ENCODE measurements at places on chromosomes 16 and 17.

DNA sequence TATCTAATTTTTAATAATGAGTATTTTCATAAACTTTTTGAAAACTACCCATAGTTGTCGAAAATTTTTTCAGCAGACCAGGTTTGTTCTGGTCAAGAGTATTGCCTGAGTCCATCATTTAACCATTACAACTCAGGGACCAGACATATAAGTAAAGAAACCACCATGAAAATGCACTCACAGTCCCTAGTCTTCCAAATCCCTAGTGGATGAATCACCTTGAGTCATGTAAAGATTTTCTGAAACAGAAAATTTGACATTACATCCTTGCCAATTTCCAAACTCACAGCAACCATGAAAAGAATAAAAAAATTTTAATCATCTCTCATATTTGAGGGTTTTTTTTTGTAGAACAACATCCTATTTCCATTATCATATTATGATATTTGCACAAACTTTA, 1337.5 kb upstream of the CDH8 start:
- no peak for DNase-seq

- peak; percentile 85 for DNase-seq
These were observed 15.3 kb upstream of the TNS4 start for GRCh38 chr17:40516581-40517285.

DNA sequence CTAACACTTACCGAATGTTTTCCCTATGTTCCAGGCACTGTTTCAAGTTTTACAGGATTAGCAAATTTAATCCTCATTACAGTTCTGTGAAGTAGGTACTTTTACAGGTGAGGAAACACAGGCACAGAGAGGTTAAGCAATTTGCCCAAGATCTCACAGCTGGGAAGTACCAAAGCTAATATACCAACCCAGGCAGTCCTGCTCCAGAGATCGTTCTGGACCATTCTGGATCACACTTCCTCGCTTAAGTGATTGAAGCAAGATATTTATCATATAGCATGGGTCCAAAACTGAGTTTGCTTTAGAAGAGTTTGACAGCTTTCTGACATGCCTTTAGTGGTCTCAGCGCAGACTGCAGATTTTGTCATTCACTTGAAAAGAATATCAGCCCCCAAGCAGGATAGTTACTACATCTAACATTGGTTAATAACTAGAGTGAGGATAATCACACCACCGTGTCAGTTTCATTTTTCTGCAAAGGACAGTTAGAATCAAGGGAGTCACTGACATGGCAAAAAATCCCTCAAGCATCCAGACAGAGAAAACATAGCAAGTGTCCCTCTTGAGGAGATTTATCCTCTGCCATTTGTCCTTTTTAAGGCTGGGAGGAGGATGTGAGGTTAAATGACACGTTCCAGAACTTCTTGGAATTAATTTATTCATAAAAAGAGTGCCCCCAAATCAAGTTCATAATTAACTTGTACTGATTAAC, 5.1 kb downstream of the HS3ST3B1 start:
- no peak for DNase-seq

- DNase-seq, result no peak
These were observed 97.6 kb upstream of the HLF start for GRCh38 chr17:55167024-55167725.

DNA sequence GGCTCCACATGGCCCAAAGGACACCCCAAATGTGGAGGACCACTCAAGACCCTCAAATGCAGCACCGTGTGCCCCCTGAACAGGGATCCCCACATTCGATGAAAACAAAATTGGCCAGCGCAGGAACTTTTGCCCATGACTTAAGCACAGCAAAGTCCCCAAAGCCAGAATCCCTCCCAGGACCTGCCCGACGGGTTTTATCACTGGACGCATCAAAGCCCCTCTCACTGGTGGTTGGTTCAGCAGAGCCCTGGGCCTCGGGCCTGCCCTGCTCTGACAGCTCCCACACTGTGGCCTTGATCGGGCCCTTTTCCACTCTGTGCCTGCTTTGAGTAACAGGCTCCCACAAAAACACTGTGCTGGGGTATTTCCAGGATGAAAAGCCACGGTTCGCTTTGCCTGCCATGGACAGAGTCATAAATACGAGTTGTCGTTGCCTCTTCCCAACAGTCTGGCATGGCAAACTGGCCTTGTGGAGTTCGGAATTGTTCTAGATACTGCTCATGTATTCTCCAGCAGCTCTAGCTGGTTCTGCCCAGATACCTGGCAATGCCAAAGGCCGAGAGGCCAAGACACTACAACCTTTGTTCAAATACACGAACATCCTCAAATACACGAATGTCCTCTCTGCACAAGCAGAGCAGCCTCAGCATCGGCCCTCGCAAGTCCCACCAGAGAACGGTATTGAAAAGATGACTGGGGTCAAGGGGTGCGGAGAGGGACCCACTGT, 46.4 kb downstream of the TBC1D16 start:
- no peak for DNase-seq

- no peak for DNase-seq
These were observed 3.6 kb downstream of the CYB5D2 start for GRCh38 chr17:4146641-4147040.

GRCh38 chr17:34706029-34706428, 126.6 kb downstream of the TMEM132E start:
- DNase-seq, result no peak

GRCh38 chr17:69539274-69539673, 124.8 kb downstream of the MAP2K6 start:
- DNase-seq, result no peak

DNA sequence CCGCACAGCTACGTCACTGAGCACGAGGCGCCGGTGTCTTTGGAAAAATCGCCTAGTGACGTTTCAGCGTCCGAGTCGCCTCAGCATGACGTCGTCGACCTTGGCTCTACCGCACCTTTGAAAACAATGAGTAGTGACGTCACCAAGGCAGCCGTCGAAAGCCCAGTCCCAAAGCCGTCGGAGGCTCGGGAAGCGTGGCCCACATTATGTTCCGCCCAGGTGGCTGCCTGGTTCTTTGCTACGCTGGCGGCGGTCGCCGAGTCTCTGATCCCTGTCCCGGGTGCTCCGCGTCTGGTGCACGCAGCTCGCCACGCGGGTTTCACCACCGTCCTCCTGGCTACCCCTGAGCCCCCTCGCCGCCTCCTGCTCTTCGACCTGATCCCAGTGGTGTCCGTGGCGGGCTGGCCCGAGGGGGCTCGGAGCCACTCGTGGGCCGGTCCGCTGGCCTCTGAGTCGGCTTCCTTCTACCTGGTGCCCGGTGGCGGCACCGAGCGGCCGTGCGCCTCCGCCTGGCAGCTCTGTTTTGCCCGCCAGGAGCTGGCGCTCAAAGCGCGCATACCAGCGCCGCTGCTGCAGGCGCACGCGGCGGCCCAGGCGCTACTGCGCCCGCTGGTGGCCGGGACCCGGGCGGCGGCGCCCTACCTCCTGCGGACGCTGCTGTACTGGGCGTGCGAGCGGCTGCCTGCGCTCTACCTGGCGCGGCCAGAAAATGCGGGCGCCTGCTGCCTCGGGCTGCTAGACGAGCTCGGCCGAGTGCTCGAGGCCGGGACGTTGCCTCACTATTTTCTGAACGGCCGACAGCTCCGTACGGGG, 1.5 kb downstream of the TMEM102 start:
- DNase-seq, result peak; percentile 79

DNA sequence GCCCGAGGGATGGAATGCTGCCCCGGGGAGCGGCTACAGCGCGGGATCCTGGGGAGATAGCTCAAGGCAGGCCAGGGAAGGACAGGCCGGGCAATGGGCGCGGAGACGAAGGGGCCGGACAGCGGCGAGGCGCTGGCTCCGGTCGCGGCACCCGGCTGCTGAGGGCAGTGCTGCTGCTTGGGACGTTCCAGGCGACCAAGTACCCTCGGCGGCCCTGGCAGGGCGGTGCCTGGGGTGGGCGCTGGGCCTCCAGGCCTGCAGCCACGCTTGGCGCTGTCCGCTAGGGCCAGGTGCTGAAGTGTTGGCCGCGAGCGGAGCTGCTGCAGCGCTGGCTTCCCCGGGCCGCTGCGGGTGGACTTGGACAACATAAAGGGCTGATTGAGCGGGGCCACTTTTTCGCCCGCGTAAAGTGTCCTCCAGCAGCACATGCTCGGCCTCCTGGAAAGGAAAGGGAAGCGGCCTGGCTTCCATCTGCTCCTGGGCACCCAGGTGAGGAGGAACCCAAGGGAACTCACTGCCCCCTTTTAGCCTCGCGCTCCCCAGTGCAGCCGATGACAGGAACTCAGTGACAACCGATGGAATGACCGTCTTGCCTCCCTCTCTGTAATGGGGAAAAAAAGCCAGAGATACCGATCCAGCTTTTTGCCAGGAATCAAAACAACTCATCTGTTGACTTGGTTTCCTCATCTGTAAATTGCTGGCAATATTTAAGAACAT, 23.7 kb downstream of the CLEC3A start:
- DNase-seq, result no peak

DNA sequence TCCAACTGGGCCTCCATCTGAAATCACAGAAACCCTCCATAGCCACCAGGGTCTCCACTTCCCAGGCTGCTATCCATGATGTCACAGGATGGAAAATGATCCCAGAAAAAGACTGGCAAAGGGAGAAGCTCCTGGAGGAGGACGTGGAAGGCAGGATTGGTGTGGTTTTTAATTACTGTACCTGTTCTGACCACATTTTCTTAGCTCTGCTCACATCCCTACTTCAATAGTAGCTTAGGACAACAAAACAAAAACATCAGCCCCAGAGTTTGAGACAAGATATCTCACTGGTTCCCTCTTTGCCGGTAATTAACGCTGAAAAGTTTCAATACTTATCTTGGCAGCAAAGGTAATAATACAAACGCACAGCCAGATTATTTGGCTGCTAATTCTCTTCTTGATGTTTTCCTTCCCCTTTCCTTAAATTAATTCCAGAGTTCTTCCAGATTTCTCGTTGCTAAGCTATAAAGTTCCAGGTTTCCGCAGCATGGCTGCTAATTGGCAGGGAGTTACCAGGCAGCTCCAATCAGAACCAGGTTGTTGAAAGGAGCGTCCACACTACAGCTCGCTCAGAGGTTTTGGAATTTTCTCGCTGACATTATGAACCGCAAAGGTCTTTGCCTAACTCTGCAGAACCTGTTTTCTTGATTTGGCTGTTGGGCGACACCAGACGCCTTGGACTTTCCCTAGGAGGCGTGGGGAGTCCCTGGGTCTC, 263.4 kb downstream of the MRTFB start:
- DNase-seq, result no peak

GRCh38 chr17:50102164-50102991, 7.2 kb downstream of the PDK2 start:
- no peak for DNase-seq

DNA sequence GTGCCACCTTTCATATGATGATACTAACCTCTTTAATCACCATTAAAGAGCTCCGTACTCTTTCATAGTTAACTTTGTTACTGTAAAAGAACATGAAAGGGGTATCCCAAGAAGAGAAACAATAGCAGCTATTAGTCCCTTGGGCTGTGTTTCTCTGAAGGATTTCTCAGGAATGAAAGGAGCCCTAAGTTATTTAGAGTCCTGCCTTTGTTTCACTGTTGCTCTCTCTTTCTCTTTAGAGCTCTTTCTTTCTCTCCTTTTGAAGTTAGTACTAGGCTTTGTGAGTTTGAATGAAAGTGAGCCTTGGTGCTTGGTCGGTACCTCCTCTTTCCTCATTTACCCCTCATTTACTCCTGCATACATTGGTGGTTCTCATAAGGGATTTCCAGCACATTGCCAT, 20.5 kb upstream of the RASL10B start:
- no peak for DNase-seq

GRCh38 chr16:86899151-86899550, 320.8 kb downstream of the FOXL1 start:
- DNase-seq, result no peak

DNA sequence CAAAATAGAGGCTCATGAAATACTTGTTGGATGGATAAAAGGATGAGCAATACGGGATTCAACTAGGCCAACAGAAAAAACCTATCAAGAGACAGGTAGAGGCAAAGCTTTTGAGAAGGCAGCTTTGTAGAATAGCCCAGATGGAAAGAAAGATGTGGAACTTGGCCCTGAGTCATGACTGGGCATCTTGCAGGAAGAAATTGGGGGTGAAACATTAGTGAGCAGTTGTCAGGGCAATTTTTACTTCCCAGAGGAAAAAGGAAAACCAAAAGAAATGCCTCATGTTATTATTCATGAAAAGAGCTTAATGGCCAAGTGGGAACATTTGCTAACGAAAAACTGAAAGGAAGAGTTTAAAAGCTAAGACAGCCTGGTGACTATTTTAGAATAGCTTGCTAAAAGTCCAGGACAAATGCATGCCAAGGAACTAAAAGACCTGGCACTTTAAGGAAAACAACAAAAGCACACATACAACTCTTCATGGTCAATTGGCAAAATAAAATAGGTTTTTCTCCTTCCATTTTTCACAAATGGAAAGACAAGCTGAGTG, 180.1 kb downstream of the HS3ST3A1 start:
- DNase-seq, result no peak

DNA sequence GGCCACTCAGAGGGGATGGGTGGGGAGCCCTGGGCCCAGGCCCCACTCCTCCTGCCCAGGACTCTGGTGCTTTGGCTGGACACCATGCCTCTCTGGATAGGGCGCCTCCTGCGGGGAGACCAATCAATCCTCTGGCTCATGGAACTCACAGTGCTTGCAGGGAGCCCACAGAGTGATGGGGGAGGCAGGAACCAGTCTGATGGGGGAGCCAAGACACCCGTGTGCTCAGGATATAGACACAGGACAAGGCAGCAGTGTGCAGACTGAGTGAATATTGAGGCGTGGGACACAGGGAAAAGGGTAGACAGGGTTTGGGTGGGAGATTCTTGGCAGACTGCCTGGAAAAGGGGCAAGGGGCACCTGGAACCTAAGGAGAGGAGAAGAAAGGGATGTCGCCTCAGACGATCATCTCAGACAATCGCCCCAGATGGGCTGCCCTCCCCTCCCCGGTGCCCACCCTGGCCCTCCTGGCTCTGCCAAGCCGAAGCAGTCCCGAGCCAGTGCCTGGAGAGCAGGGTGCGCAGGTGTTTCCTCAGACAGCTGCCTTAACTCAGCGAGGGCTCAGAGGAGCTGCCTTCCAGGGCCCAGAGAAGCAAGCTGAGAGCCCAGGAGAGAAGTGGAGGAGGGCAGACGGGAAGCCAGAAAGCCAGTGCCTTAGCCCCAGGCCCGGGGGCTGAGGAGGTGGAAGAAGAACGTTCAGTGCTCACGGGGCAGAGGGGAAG, 37.4 kb upstream of the DLX4 start:
- DNase-seq, result no peak

Data from CD4-positive, alpha-beta T cell treated with Interleukin-6 at 100 ng/mL for 8 hours (primary cell).